CD8-positive, alpha-beta memory T cell (primary cell): ENCODE measurements at places on chromosomes 12 and 14. TPM values are rescaled to one million over a fixed set of nuclear protein-coding genes. Genes with fewer than 3 reads are reported as not detected.

- peak; percentile 87 for DNase-seq
- peak within 1 kb of the TSS; percentile 67 for H3K4me3 ChIP-seq
- H3K4me1 ChIP-seq: peaks cover 38% of the 10 kb centered on the region
Measured at GRCh38 chr12:96399919-96400630, at the start of gene CDK17. Gene CDK17, minus strand, starts transcription at chr12:96400439. Its CDS starts 65,603 bp downstream, at chr12:96334836.

DNA sequence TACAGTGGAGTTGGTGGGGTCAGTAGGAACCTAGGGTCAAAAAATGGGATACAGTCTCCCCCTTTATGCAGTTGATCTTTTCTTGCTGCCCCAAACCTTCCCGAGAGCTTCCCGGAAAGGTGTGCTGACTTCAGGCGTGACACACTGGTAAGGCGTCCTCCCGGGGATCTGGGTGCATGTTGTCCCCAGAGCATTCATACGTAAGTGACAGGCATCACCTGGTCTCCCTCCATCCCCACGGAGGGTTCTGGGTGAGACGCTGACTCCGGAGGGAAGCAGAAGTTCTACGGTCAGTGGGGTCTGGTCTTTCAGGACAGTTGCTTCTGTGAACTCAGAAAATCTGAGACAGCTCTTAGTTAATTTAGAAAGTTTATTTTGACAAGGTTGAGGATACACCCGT lies 159.6 kb upstream of the RTL1 start:
- no peaks in the 10 kb centered on the region for H3K36me3 ChIP-seq
- H3K27ac ChIP-seq: no peak overlapping the region
- H3K27me3 ChIP-seq: no peaks in the 10 kb centered on the region
- no peak for DNase-seq
- no peak overlapping the region for H3K4me3 ChIP-seq

- H3K27me3 ChIP-seq: no peaks in the 10 kb centered on the region
- H3K4me1 ChIP-seq: peaks cover 18% of the 10 kb centered on the region
- peak overlapping the region; percentile 96 for H3K4me3 ChIP-seq
- H3K27ac ChIP-seq: peak overlapping the region; percentile 75
- DNase-seq: no peak
Measured at GRCh38 chr12:7107636-7108002, 1.4 kb downstream of the C1RL start.

GRCh38 chr14:54230645-54231044 lies 166.2 kb upstream of the CDKN3 start:
- no peaks in the 10 kb centered on the region for H3K36me3 ChIP-seq
- H3K27ac ChIP-seq: no peak overlapping the region
- DNase-seq: no peak
- H3K27me3 ChIP-seq: no peaks in the 10 kb centered on the region
- H3K4me3 ChIP-seq: no peak overlapping the region

DNA sequence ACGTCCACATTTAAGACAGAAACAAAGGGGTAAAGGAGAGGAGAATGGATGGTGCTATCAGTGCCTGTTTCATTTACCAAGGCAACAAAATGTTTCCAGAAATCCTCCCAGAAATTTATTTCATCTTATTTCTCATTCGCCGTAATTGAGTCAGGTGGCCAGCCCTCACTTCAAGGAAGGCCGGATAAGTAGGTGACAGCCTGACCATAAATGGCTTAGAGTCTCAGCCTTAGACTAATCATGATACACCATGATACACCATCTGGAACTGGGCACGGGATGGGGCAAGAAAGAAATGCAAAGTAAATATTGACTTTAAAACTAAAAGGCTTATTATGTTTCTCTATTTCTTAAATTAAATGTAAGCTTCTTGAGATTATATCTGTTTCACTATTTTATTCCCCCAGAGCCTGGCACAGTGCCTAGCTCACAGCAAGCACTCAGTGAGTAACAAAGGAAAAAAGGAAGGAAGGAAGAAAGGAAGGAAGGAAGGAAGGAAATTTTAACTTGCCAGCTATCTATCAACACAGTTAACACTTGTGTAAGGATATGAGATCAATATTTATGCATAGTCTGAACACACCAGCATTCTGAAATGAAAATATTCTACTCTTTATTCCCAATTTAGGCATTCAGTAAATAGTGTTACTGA lies 106.1 kb upstream of the FSCB start:
- H3K27me3 ChIP-seq: no peaks in the 10 kb centered on the region
- H3K4me3 ChIP-seq: no peak overlapping the region
- DNase-seq: no peak
- no peaks in the 10 kb centered on the region for H3K36me3 ChIP-seq
- H3K4me1 ChIP-seq: no peaks in the 10 kb centered on the region

GRCh38 chr14:62889364-62889763 lies 155.9 kb downstream of the KCNH5 start:
- H3K27me3 ChIP-seq: no peaks in the 10 kb centered on the region
- H3K27ac ChIP-seq: no peak overlapping the region
- H3K36me3 ChIP-seq: no peaks in the 10 kb centered on the region

DNA sequence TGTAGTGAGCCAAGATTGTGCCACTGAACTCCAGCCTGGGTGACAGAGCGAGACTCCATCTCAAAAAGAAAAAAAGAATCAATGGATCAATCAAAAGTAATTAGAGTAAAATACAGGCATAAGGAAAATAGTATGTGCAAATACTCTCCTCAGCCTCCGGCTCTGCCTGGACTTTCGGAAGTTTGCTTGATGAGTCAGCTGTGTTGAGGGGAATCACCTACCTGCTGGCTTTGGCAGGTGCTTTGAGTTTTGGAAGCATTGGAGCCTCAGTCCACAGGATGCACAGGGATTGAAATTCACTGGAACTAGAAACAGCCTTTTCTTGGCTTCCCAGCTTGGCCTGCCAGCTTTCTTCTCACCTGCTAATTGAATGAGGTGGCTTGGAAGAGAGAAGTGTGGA lies 268.2 kb downstream of the PCNX1 start:
- H3K27ac ChIP-seq: no peak overlapping the region
- H3K4me1 ChIP-seq: no peaks in the 10 kb centered on the region
- no peaks in the 10 kb centered on the region for H3K36me3 ChIP-seq
- no peaks in the 10 kb centered on the region for H3K27me3 ChIP-seq
- no peak overlapping the region for H3K4me3 ChIP-seq

DNA sequence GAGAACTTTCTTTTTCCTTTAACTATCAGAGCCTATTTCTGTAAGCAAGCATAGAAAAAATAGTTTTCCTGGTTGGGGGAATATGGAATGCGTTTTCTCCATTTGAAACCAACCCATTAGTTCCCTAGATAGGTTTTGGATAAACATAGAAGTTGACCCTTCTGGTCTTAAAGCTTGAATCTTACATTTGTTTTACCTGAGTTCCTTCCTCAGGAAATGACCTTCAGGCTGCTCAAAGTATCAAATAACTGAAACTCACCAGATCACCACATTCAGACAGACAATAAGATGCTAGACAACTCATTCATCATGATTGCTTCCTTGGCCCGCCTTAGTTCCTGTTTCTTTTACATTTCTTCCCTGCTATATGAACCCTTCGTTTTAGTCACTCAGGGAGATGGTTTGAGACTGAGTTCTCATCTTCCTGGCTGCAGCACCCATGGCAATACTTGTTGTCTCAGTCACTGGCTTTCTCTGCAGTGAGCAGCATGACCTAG lies 52.2 kb downstream of the LRP6 start:
- H3K27me3 ChIP-seq: peaks cover 7% of the 10 kb centered on the region
- no peak for DNase-seq
- no peak overlapping the region for H3K4me3 ChIP-seq
- H3K4me1 ChIP-seq: peaks cover 9% of the 10 kb centered on the region

Gene CHD8
- 90.0 TPM for total RNA-seq

Gene RIPK3
- 12.5 TPM for total RNA-seq
